ENCODE measurements at places on chromosomes 16 and 17.

DNA sequence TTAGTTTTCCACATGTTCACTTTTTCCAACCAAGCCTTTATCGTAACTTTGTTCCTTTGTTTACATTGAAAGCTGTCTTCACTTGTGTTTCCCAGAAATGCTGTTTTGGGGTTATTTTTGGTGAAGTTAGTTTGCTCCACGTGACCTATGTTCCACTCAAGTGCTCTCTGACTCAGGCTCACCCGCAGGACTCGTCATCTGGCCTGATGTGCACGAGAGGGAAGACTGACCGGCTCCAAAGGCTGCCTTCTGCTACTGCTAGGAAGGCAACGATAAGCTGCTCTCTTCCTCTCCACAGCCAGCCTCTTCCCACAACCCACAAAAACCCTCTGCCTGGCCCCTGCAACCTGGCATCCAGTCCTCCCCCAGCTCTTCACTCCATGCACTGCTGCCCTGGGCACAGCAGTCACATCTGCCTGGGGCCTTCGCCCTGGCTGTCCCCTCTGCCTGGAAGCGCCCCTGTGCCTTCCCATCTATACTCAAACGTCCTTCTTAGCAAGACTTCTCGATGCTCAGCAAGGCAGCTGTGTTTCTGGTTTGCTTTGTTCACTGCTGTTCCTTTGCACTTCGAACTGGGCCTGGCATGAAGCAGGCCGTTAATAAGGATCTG lies 28.0 kb downstream of the ZCCHC14 start:
- peak; percentile 93 for DNase-seq

- DNase-seq, result no peak
These were observed 226.7 kb upstream of the CDH13 start for GRCh38 chr16:82400046-82400445.

DNA sequence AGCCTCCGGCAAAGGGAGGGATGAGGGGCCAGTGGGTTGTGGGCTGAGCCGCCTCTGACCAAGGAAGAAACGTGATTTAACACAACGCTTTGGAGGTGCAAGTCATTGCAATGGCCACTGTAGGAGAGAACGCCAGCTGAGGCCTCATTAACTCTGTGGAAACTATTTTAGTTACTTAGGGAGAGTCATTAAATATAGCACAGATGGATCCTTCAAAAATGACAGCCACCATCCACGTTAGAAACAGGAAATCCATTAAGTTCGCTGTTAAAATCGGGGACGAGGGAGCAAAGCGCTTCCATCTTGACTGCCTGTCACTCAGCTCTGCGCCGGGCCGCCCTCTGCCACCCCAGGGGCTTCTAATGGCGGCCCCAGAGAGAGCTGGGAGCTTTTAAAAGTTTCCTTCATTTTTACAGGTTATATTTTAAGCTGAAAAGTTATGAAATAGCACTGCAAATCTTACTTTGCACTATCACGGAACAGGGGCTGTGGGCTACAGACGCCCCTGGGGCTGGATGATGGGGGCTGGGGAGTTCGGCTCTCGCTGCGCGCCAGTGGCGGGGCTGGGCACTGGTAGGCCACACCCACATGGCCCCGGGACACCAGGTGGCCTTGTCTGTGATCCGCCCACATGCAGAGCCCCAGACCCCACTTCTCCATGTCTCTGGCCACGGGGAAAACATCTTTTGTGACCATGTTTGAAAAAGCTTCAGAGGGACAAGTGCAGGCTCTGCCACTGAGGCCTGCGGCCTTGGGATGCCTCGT lies 54.6 kb downstream of the LMF1 start:
- DNase-seq, result no peak

GRCh38 chr17:78791840-78792709 lies 10.0 kb upstream of the CYTH1 start:
- no peak for DNase-seq

GRCh38 chr16:49596068-49596467 lies 222.5 kb downstream of the C16orf78 start:
- DNase-seq, result peak; percentile 16

DNA sequence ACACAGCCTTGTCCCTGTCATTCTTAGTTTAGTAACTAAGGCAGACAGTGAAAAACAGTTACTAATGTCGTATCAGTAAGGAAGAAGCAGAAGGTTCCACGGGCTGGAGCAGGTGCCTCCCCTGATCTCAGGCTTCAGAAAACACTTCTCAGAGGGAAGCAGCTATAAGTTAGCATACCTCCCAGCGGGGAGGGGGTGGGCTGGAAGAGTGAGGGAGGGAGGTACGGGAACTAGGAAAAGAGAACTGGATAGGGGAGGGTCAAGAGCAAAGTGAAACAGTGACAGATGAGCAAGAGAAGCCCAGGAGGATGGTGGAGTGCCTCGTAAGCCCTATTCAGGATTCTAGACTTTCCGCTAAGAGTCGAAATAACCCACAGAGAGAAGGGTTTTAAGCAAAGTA lies 186.3 kb upstream of the XYLT1 start:
- DNase-seq, result no peak

All from suppressor macrophage (primary cell).